Non-pigmented ciliary epithelial cell (primary cell): ENCODE measurements at places on chromosomes 11 and 22.
A peak's percentile ranks its signal among the peaks of the same experiment; 100 is the strongest.

DNA sequence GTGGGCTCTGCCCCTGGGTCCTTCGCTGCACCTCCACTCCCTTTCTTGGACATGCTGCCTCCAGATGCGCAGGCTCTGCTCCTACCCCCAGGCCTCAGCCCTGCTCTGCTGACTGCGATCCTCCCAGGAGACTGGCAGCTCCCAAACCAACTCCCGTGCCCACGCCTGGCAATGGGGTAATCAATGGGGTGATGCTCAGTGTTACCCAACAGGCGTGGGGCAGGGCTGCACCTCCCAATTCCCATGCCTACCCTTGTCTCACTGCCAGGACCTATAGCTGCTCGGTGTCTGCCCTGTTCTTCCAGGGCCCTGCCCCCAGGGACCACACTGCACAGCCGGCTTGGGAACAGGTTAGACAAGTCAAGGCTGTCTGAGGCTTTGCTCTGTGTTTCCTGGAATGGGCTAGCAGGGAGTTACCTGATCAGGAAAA is at the start of gene ALDH3B2:
Gene ALDH3B2, minus strand, starts transcription at position 182 of the 430 bp plus-strand sequence. CDS start 7,688 bp downstream, outside the sequence.
- DNase-seq = no peak

DNA sequence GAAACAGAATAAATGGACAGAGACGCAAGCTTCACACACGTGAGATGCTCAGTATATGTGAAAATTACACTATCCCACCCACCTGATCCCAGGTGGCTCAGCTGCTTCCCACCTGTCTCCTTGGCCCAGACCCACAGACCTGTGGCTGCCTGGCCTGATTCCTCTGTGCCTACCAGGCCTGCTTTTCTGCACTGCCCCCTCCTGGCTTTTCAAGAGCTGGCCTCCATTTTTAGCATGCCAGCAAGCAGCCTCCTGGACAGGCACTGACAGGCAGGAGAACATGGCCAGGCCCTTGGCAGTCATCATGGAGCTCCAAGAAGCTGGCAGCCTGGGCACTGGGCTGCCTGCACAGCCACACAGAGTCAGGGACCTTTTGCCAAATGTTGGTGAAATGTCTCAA is 79.5 kb upstream of the HMGXB4 start:
- no peak for DNase-seq

GRCh38 chr11:110808248-110808647 is 96.0 kb upstream of the ARHGAP20 start:
- DNase-seq = no peak

GRCh38 chr11:126861796-126862459 is 138.6 kb downstream of the KIRREL3 start:
- no peak for DNase-seq

- no peak for DNase-seq
Measured at GRCh38 chr11:126464796-126465195, 109.3 kb downstream of the ST3GAL4 start.

- no peak for DNase-seq
Measured at GRCh38 chr11:47980088-47980906, at the start of gene PTPRJ. PTPRJ (plus strand) TSS chr11:47980559; CDS start chr11:47980913, 354 bp downstream.

- DNase-seq = no peak
Measured at GRCh38 chr11:122861631-122862030, 20.9 kb upstream of the JHY start.

DNA sequence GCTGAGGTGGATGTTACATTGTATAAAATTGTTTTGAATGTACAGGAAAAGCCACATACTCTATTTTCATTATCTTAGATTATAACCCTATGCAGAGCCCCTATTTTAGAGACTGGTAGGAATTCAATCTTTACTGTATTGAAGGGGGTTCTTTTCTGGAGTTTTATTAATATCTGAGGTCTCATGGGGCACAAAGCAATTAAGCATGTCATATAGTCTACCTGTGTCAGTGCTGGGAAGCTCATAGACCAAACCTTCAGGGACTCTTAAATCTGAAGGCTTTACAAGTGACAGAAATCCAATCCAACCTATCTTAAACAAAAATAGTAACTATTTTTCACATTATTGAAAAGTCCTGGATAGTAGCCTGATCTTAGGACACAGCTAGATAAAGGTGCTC is 733.7 kb downstream of the NELL1 start:
- no peak for DNase-seq

GRCh38 chr11:61679893-61680621 is at the start of gene DAGLA:
DAGLA (plus strand) TSS chr11:61680391; CDS start chr11:61720156, 39,765 bp downstream.
- DNase-seq = no peak

GRCh38 chr22:38034278-38034882 is 22.8 kb upstream of the PICK1 start:
- peak; percentile 71 for DNase-seq

GRCh38 chr11:131833366-131833765 is 463.0 kb downstream of the NTM start:
- DNase-seq = no peak

- DNase-seq = no peak
Measured at GRCh38 chr11:126403022-126403581, 47.6 kb downstream of the ST3GAL4 start.

DNA sequence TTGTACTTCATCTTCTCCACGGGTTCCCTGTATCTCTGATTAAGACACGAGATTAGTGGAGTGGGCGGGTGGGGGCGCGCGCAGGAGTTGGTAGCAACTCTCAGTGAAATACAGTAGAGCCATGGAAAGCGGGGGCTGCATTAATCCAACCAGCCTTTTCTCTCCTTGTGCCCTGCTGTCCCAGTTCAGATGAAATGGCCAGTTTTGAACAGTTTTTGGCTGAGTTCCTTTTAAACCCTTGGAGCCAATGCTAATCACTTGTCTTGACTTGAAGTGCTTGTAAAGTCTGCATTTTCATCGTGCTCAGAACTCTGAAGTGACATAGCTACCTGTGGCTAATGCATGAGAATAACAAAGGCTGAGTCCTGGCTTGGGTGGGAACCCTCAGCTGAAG is 734 bp upstream of the TMEM123 start:
- no peak for DNase-seq

DNA sequence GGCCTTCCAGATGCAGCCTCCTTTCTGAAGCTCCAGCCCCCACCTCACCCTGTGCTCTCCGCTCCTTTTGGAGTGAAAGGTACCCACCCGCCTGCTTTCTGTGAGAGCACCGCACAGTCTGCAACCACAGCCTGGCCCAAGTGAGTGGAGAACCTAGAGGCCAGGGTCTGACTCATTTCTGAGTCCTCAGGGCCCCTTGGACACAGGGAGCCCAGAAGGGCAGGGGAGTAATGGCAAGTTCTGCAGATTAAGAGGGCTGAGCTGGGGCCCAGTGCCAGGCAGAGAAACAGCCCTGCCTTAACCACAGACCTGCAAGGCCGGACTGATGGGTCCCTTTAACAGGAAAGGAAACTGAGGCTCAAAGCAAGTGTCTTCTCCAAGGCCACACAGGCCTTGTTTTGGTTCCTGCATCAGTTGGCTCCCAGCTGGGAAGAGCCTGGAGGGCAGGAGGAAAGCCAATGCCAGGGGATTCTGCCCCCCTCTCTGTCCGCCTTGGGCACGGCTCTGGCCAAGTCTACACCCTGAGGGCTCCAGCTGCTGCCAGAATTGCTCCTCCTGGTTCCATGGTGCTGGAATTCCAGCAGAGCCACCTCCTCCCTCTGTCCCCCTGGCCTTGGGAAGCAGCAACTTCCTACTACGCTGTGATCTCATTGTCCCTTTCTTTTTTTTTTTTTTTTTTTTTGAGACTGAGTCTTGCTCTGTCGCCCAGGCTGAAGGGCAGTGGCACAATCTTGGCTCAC is 55.1 kb downstream of the CYTH4 start:
- no peak for DNase-seq

GRCh38 chr11:107842412-107843100 is 16.0 kb downstream of the SLC35F2 start:
- no peak for DNase-seq

GRCh38 chr11:88332851-88333250 is 4.7 kb downstream of the CTSC start:
- DNase-seq = no peak

DNA sequence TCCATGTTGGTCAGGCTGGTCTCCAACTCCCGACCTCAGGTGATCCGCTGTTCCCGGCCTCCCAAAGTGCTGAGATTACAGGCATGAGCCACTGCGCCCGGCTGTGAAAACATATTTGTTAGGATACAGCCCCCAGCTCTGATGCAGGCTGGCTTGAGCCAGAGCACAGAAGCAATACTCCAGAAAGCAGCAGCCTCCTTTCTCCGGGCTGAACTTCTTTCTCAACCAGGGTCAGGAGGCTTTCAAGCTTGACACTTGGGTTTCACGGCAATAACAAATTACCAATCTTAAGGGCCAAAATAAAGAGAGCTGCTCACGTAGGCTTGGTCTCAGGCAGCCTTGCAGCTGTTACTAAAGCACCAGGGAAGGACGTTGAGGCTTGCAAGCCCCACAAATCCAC is 10.8 kb upstream of the CECR2 start:
- DNase-seq = no peak

- no peak for DNase-seq
Measured at GRCh38 chr11:76806131-76806530, 23.0 kb downstream of the TSKU start.

DNA sequence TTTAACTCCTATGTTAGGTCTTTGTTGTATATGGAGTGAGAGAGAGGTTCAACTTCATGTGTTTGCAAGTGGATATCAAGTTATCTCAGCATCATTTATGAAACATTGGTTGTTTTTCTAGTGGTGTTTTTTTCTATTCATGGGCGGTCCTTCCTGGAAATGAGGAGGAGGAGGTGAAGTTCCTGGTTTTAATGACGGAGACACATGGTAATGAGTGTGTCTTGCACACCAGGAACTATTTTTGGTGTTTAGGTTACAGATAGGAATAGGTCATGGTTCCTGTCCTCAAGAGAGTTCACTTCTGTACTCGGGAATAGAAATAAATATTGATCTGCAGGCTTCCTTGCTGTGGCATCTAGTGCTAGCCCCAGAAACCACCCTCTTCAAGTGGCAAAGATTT is 74.9 kb downstream of the JAM3 start:
- no peak for DNase-seq

- no peak for DNase-seq
Measured at GRCh38 chr11:119453881-119454280, 30.9 kb upstream of the THY1 start.

GRCh38 chr11:33225371-33225770 is 31.8 kb upstream of the HIPK3 start:
- no peak for DNase-seq

GRCh38 chr11:126527651-126528050 is 172.2 kb downstream of the ST3GAL4 start:
- DNase-seq = no peak

DNA sequence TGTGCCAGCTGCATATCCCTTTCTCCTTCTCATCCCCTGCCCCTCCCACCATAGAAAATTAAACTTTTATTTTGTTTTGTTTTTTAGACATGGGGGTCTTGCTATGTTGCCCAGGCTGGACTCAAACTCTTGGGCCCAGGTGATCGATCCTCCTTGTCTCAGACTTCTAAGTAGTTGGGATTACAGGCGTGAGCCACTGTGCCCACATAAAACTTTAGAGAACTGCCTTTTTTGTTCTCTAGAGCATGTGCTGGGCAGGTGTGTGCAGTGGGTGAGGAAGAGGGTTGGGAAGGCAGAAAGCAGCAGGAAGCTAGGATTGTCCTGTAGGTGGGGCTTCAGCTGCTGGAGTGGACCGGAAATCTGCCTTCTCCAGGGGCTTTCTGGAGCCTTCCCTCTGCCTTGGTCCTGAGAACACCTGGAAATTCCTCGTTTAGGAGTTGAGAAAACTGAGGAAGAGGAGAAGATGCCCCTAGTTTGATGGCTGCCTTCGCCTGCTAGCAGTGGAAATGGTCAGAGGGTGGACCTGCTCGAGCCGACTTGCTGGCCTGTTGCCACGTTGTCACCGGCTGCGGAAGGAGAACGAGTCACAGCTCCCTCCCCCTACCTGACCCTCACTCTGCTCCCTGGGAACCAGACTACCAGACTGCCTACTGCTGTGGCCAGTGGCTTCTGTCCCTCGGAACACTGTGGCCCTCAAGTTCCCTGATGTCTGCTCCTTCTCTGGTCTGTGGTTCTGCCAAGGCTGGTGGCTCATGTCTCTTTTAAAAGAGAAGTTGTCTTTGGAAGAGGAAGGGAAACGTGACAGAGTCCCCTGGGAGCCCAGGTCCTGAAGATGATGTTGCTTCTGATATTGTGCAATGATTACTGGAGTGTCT is 4.0 kb downstream of the ST14 start:
- no peak for DNase-seq

DNA sequence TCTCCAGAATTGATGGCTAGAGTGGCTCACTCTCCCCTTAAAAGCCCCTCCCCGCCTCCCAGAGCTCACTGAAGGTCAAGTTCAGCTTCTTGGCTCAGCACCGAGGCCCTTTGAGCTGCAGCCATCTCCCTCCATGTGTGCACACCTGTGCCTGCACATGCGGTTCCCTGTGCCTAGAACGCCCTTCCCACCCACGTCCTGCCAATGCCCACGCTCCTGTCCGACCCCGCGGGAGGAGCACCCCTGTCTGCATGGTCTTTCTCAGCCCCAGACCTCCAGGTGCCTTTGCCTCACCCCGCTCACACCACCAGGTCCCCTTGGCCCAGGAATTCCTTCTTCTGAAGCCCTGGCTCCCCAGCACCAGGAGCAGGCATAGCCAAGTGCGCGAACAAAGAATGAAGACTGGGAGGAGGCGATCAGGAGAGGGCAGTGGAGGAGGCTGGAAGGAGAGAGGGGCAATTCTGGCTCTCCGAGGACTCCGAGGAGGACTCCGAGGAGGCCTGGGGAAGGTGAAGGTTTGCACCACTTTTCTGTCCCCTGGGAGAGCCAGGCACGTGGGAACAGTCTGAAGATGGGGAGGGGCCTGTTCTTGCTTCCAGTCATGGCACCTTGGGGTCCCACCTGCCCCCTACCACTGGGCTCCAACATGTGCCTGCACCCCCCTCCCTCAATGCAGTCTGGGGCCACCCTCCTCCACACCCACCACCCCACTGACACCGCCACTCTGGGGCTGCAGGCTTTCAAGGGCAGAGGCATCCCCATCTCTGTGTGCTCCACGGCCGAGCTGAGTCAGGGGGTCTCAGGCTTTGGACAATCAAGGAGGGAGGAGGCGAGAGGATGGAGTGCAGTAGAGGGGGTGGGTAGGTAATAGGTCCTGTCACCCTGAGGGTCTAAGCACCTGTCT is 17.7 kb downstream of the IGF2 start:
- DNase-seq = no peak

DNA sequence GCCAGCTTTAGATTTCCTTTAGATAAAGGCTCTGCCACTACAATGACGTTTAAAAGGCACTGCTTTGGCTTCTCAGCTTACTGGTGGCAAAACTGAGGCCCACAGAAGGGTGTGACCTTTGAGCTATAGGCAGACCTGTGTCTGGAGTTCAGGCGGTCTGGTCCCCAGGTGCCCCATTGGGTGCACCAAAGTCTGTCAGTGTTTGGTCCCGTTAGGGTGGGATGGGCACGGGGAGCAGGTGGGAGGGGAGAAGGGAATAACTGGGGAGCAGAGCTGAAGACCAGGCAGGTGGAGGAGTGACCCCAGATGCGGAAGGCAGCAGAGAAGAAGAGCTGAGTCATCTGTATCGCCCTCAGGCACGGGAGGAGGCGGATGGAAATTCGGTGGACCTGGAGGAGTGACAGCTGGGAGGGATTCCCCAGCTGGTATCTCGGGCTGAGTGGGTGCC is 45.3 kb upstream of the GCAT start:
- no peak for DNase-seq

- DNase-seq = peak; percentile 99
Measured at GRCh38 chr11:75554258-75555022, 7.6 kb upstream of the SERPINH1 start.

- DNase-seq = peak; percentile 84
Measured at GRCh38 chr11:88535916-88536547, 198.5 kb upstream of the CTSC start.

- no peak for DNase-seq
Measured at GRCh38 chr22:36182056-36182455, 19.6 kb downstream of the APOL4 start.

- no peak for DNase-seq
Measured at GRCh38 chr11:72792437-72793021, 1.3 kb downstream of the STARD10 start.
